ENCODE measurements at places on chromosomes 7 and 10.

GRCh38 chr7:87057210-87057609 lies 2.2 kb downstream of the ELAPOR2 start:
- no peak for DNase-seq

- DNase-seq = no peak
These were observed 646.9 kb downstream of the SORCS3 start for GRCh38 chr10:105288026-105288425.

DNA sequence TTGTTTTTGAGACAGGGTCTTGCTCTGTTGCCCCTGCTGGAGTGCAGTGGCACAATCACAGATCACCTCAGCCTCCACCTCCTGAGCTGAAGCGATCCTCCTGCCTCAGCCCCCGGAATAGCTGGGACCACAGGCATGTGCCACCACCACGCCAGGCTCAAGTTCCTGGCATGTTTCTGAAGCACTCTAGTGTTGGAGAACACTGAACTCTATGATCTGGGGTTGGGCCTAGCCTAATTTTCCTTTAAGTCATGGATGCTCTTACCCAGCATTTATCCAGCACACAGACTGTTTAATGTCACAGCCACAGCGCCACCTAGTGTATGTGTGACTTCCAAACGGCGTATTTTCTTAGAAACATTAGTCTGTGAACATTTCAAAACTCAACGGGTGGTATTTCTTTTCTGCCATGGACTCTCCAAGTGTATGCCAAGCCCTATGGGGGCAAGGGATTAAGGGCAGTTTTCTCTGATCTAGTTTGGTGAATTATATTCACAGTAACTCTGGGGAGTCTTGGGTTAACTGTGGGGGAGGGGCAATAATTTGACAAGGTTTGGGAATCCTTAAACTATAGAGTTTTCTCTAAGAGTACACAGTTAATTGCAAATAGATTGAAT lies 91.8 kb downstream of the CREM start:
- DNase-seq = peak; percentile 78

DNA sequence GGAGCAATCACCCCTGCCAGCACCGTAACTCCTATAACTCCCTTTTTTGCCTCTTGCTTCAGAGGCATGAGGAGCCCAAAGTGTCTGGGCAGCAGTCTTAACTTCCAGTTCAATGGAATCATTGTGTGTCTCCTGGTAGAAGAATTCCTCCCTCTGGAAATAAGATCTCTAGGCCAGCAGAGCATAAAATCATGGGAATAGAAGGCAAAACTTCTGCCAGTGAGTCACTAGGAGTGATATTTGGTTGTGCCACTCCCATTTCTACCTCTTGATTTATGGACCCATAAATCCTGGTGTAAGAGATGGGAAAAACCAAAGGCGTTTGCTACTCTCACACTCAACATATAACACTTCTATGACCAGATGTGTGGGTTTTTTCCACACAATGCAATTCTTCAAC lies 104.9 kb upstream of the FAM180A start:
- no peak for DNase-seq

DNA sequence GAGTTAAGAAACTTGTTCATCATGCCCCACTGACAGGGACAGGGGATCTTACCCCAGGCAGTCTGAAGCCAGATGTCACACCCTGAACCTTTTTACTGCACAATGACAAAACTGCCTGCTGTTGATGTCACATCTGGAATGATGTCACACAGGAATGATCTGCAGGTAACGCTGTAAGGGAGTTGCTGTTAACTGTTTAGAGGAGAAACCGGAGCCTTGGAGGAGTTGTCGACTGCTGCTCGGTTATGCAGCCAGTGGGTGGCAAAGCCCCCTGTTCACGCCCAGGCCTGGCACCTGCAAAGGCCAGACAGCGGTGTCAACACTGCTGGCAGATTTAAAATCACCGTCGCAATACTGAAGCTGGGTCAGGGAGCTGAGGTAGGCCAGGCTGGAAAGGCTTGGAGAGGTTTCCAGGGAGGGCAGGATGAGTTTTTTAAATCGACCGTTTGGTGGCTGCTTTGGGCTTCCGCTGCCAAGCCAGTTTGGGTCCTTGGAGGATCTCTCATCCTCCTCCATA lies 10.0 kb upstream of the SLIT1 start:
- DNase-seq = no peak

DNA sequence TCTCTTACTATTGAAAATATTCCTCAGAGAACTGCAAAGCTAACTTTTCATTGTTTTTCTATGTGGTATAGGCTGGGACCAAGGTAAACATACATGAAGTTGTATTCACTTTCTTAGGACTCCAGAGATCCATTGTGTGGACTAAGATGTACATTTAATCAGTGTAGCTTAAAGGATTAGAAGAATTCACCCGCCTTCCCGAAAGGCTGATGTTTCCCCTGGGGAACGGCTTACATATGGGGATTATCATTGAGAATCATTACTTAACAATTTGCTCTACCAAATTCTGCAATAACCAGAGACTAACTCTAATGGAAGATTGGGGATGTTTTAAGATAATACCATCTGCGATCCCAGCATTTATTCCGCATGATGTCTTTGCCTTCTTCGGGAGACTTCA lies 257.1 kb upstream of the KIAA1217 start:
- no peak for DNase-seq

- no peak for DNase-seq
These were observed 23.4 kb downstream of the MCMBP start for GRCh38 chr10:119849031-119849789.

- DNase-seq = no peak
These were observed 708.3 kb downstream of the CCSER2 start for GRCh38 chr10:85036661-85037060.

DNA sequence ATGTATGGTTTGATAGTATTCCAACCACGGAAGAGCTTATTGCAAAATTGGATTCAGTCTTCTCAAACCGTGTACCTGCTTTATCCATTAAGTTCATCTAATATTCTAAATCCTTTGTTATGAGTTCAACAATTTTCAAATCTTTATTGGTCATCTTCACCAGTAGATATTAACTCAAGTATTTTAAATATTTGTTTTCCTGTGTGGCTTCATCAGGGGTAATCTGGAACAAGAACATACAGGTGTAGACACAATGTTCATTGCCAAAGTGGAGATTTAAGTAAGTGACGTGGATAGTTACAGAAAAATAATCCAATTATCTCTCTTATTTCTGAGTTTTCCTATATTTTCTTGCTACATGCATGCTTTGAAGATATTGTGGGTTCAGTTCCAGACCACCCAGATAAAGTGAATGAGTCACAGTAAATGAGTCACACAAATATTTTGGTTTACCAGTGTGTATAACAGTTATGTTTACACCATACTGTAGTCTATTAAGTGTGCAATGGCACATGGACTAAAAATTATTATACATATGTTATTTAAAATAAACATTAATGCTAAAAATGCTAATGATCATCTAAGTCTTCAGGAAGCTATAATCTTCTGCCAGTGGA lies 429.0 kb upstream of the POT1 start:
- DNase-seq = no peak

DNA sequence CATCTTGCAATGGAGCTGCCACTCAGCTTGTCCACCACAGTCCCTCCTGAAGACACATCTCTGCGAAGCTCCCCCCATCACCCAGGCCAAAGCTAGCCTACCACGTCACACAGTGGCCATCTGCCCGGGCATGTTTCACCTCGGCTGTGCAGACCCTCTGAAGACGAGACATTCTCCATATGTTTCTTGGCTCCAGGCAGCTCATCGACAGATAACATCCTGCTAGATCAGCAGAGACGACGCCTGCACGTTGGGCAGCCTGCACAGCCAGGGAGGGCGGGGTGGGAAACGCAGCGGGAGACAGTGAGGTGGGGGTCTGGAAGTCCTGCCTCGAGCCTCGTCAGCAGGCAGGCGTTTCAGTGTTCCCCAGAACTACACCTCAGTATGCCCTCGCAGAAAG lies 53.0 kb downstream of the PTPRN2 start:
- no peak for DNase-seq

- DNase-seq = no peak
These were observed 163.2 kb upstream of the PRR15 start for GRCh38 chr7:29400437-29400836.

GRCh38 chr10:124161601-124162000 lies 68.2 kb upstream of the CHST15 start:
- no peak for DNase-seq

- peak; percentile 54 for DNase-seq
These were observed 5.1 kb upstream of the MYL7 start for GRCh38 chr7:44145969-44146911.

DNA sequence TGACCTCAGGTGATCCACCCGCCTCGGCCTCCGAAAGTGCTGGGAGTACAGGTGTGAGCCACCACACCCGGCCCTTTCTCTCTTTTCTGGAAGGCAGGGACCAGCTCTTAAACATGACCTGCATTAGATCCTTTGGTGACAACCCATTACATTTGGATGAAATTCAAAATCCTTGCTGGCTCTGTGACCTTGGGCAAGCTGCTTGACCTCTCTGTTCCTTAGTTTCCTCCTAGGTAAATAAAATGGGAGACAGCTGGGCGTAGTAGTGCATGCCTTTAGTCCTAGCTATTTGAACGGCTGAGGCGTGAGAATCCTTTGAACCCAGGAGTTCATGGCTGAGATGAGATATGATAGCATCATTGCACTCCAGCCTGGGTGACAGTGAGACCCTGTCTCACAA lies 23.7 kb downstream of the LDB1 start:
- DNase-seq = no peak

DNA sequence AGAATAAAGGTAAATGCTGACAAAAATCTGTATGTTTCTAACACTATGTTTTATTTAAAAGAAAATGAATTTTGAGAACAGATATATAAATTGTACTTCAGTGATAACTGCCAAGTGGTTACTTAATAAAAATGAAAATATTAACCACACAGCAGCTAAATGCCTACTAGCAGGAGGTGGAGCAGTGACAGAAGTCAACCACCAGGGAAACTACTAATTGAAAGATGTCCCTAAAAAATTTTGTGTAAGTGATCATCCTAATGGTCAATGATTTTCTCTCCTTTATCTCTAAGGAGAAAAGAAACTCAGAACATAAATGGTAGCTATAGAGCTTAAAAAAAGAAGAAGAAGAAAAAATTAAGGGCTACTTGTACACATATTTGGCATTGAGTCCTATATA lies 22.9 kb downstream of the WNT16 start:
- no peak for DNase-seq

- DNase-seq = no peak
These were observed 136.9 kb upstream of the GPR26 start for GRCh38 chr10:123529146-123529760.

- peak; percentile 12 for DNase-seq
These were observed 60.5 kb upstream of the BET1 start for GRCh38 chr7:94064541-94065191.

- no peak for DNase-seq
These were observed 28.7 kb downstream of the ERLIN1 start for GRCh38 chr10:100157156-100157555.

- DNase-seq = no peak
These were observed 35.5 kb downstream of the CTBP2 start for GRCh38 chr10:125124907-125125306.

GRCh38 chr7:95054386-95054785 lies 147.0 kb downstream of the PPP1R9A start:
- DNase-seq = no peak

GRCh38 chr7:17854261-17855047 lies 85.8 kb downstream of the SNX13 start:
- no peak for DNase-seq
